ENCODE measurements at places on chromosomes 5 and 9. TPM values are rescaled to one million over a fixed set of nuclear protein-coding genes. Genes with fewer than 3 reads are reported as not detected.

GRCh38 chr9:77462066-77462465, 186.1 kb downstream of the GNA14 start:
- no peak for DNase-seq
- no peak overlapping the region for H3K27ac ChIP-seq
- H3K36me3 ChIP-seq: no peaks in the 10 kb centered on the region
- H3K4me1 ChIP-seq: peaks cover 3% of the 10 kb centered on the region
- no peaks in the 10 kb centered on the region for H3K27me3 ChIP-seq
- no peak overlapping the region for H3K4me3 ChIP-seq

GRCh38 chr9:114827641-114828302, 21.9 kb upstream of the TNFSF15 start:
- no peaks in the 10 kb centered on the region for H3K36me3 ChIP-seq
- H3K27ac ChIP-seq: no peak overlapping the region
- no peaks in the 10 kb centered on the region for H3K27me3 ChIP-seq
- no peak overlapping the region for H3K4me3 ChIP-seq
- no peak for DNase-seq

DNA sequence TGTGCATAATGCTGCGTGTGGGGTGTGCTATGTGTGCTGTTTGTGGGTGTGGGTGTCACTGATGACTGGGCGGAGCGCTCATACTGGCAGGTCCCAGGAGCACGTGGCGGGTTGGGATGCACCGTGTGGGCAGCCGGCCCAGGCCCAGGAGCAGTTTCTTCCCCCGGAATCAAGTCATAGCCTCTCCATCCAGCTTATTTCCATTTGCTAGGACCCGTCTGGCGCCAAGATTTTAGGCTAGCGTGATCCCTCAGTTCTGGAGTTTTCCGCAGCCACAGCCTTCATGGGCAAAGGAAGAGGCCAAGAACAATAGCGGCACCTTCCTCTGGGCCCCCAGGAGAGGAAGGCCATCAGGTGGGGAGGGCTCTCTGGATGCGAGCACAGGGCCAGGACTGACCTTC, 43.3 kb upstream of the NEURL1B start:
- no peak overlapping the region for H3K27ac ChIP-seq
- H3K27me3 ChIP-seq: no peaks in the 10 kb centered on the region
- H3K4me3 ChIP-seq: no peak overlapping the region
- DNase-seq: no peak
- peaks cover 6% of the 10 kb centered on the region for H3K4me1 ChIP-seq

DNA sequence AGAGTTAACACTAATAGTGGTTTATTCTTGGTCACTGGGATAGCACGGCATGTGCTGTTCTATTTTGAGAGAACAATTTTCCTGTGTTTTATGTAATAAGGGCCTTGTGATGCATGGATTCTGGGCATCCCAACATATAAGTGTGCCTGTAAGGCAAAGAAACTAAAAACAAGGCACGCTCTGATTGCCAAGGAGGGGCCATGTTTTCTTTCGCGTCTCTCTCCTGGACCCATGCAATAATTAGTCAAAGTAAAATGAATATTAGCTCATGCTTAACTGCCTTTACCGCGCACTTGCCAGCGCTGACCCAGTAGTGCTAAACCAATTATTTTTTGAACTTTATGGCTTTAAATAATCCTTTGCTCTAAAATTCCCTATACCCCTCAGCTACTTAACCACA, 140.9 kb downstream of the PSAT1 start:
- H3K36me3 ChIP-seq: no peaks in the 10 kb centered on the region
- no peak for DNase-seq
- peaks cover 5% of the 10 kb centered on the region for H3K4me1 ChIP-seq
- no peaks in the 10 kb centered on the region for H3K27me3 ChIP-seq
- H3K27ac ChIP-seq: no peak overlapping the region

The PGM5 gene
- total RNA-seq: 9.3 TPM

All from testis (tissue), 5 donors.